Skin of body (tissue), 3 donors: ENCODE measurements at places on chromosomes 16 and 17. TPM values are rescaled to one million over a fixed set of nuclear protein-coding genes. Genes with fewer than 3 reads are reported as not detected.

TP53TG3 gene
- total RNA-seq, result not detected

MYO1D gene
- 38.9 TPM for total RNA-seq

KRTAP2-2 gene
- 6.5 TPM for total RNA-seq

STH gene
- total RNA-seq, result not detected

ENPP7 gene
- total RNA-seq, result not detected

OR4D1 gene
- total RNA-seq, result not detected
